ENCODE measurements at places on chromosomes 5 and 9. TPM values are rescaled to one million over a fixed set of nuclear protein-coding genes. Genes with fewer than 3 reads are reported as not detected.

Gene GARIN3
- not detected for polyA plus RNA-seq

Gene ADCY2
- 4.0 TPM for polyA plus RNA-seq

Gene GRM6
- polyA plus RNA-seq: 0.74 TPM

Gene ARHGEF37
- 4.8 TPM for polyA plus RNA-seq

Gene RORB
- 0.07 TPM for polyA plus RNA-seq

Gene TSSK1B
- polyA plus RNA-seq: 0.16 TPM

Gene FLT4
- 36.6 TPM for polyA plus RNA-seq

Gene CBY3
- 1.0 TPM for polyA plus RNA-seq

Gene PIP5K1B
- 6.0 TPM for polyA plus RNA-seq

Gene TAF11L5
- not detected for polyA plus RNA-seq

Gene SAXO1
- polyA plus RNA-seq: 0.25 TPM

Gene ANKRD18A
- 3.9 TPM for polyA plus RNA-seq

Gene SPINK6
- polyA plus RNA-seq: not detected

Gene LHX3
- polyA plus RNA-seq: not detected

Gene VPS13A
- 40.7 TPM for polyA plus RNA-seq

Gene LSM11
- 7.7 TPM for polyA plus RNA-seq

Gene ALDH7A1
- 146 TPM for polyA plus RNA-seq

Gene IFNK
- polyA plus RNA-seq: not detected

Gene SPINK4
- not detected for polyA plus RNA-seq

Gene FAM169A
- polyA plus RNA-seq: 20.3 TPM
